ENCODE measurements at places on chromosomes 4 and X.

DNA sequence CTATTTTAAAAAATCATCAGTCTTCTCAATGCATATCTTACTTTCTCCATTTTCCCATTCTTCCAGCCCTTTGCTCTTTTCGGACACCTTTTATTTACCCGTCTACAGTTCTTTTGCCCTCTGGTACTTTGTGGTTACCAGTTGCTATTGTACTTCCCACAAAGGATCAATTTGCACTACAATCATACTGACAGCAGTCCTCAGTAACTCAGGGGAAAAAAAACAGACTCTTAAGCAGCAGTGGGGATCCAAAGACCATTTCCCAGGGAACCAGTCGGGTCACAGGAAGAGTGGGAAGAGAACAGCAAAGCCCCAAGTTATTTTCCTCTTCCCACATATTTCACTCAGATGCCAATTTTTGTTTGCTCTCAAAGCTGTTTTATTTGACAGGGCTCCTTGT is 23.1 kb downstream of the DMD start:
- no peak for DNase-seq

DNA sequence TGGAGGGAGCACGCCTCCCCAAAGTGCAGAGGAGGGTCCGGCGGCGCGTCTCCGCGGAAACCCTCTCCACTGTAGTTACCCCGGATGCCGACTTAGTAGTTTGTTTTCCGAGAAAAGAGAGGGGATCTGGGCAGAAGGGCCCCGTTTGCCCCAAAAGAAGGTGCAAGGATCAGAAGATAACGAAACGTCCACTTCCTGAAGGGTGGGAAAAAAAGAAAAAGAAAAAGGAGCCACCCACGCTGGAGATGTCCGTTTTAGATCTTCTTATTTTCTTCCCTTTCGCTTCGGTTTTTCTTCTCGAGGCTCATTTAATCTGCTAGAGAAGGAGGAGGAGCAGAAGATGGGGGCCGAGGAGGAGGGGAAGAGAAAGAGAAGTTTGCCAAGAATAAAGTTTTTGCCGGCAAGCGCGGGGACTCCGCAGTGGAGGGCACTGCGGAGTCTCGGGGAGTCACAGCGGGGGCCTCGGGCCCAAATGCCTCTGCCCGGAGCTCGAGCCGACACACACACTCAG is 517 bp downstream of the LEF1 start:
- no peak for DNase-seq

GRCh38 chrX:134542485-134542884 is 82.5 kb downstream of the HPRT1 start:
- no peak for DNase-seq

DNA sequence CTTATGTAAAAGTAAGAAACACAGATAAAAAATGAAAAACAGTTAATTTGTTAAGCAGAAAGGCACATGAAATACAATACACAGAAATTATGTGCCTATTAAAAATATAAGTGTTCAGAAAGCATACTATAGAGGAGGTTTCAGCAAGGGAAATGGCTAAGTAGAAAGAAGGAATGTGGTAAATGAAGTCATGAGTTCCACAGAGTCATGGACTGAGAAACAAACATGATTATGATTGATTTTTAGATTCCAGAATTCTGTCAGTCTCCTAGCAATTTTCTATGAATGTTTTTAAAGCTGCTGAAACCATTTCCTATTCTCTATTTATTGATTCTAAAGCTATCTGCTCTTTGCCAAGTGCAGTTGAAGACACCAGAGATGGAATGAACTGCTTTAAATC is 1398.4 kb downstream of the ARAP2 start:
- no peak for DNase-seq

GRCh38 chr4:77950203-77950602 is 87.6 kb downstream of the MRPL1 start:
- DNase-seq: no peak

- no peak for DNase-seq
These were observed 52.3 kb downstream of the CPEB2 start for GRCh38 chr4:15054541-15054940.

GRCh38 chrX:119654112-119654531 is 38.8 kb downstream of the SEPTIN6 start:
- no peak for DNase-seq

GRCh38 chr4:10762561-10762960 is 78.0 kb upstream of the CLNK start:
- no peak for DNase-seq

DNA sequence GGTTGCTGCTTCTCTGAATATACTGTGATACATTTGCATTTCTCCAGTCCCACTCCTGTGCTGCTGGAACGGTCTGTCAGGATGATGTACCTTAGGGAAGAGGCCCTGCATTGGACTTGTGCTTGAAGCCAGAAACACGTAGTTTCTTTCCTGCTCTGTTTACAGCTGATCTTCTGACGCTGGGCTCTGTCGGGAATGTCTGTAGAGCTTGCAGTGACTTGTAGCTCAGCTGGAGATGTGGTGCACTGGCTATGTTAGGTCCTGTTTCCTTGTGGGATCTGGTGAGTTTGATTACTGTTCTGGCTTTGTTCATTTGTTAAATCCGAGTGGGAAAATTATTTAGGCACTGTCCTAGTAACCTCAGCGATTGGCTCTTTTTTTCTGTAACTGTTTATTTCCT is 137.2 kb upstream of the WDR1 start:
- DNase-seq: no peak

DNA sequence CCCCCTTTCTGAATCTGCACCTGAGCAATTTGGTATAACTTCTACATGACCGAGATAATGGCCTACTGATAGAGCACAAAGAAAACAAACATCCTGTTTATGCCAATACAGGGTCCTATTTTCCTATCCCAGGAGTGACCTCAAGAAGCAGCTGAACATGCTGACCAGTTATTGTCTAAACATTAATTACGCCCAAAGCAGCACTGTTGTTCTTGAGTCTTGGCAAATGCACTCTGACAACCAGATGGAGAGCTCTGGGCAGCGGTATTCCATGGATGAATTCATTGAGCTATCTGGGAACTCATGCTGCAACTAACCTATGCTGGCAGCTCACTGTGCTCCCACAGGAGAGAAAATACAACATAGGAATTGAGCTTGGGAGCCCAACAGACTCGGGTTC is 52.6 kb downstream of the PCYT1B start:
- no peak for DNase-seq

DNA sequence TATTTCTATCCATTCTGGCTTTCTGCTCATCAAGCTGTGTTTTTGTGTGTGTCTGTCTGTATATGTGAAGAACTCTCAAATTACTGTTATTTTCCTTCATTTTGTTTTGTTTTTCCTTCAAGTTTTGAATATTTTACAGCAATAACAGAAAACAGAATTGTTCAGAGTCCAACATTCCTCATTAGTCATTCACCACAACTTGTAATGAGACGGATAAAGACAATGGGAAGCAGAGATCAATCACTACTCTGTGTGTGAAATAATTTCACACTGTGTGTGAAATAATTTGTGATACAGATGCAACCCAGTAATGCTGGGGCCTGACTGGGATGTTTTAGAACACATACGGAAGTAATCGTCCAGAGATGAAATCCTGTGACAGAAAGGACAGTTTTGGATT is 55.2 kb downstream of the HPGD start:
- DNase-seq: no peak

- DNase-seq: no peak
These were observed 15.3 kb downstream of the USP46 start for GRCh38 chr4:52643785-52644244.

GRCh38 chrX:20378233-20378920 is 111.7 kb upstream of the RPS6KA3 start:
- no peak for DNase-seq

- no peak for DNase-seq
These were observed 725.8 kb downstream of the RAPGEF2 start for GRCh38 chr4:159828687-159829086.

DNA sequence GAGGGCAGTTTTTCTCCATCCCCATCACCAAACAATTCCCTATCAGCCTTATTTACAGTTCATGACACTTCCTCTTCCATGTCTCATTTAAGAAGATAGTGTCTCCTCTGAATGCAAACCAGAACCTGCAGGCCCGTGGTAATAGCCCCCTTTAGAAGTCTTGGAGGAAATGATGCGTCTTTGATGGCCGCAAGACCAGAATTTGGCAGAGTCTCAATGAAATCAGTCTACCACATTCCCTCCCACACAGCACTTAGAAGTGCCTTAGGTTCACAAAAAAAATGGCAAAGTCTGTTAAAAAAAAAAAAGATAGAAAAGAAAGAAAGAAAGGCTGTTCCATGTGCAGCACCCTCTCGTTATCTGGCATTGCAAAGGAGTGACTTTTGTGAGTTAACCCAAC is 2.1 kb upstream of the KDR start:
- no peak for DNase-seq

GRCh38 chr4:17687237-17687857 is 72.9 kb downstream of the MED28 start:
- no peak for DNase-seq

DNA sequence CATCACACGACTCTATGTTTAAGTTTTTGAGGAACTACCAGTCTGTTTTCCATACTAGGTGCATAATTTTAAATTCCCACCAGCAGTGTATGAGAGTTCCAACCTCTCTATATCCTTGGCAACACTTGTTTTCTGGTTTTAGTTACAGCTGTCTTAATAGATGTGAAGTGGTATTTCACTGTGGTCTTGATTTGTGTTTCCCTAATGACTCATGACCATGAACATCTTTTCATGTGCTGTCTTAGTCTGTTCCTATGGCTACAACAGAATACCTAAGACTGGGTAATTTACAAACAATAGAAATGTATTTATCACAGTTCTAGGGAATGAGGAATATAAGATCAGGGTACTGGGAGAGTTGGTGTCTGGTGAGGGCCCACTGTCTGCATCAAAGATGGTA is 51.5 kb upstream of the GPR78 start:
- DNase-seq: no peak

DNA sequence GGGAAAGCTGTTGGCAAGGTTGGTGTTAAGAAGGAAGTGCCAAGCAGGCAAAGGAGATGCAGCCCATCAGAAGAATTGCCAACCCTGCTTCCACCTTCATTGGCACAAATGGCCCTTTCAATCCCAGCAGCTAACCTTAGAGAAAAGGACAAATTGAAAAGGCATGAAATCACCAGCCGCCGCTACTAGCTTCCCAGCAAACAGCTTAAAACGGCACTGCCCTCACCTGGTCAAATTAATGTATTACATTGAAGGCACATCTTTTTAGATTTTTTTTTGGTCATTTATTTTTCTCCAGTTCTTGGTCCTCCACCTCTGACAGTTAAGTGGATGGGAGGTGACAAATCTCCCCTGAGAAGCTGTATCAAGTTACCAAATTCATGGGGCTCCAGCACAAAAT is 51.0 kb upstream of the NHSL2 start:
- DNase-seq: no peak

- no peak for DNase-seq
These were observed 105.2 kb upstream of the FGF16 start for GRCh38 chrX:77342004-77342403.

DNA sequence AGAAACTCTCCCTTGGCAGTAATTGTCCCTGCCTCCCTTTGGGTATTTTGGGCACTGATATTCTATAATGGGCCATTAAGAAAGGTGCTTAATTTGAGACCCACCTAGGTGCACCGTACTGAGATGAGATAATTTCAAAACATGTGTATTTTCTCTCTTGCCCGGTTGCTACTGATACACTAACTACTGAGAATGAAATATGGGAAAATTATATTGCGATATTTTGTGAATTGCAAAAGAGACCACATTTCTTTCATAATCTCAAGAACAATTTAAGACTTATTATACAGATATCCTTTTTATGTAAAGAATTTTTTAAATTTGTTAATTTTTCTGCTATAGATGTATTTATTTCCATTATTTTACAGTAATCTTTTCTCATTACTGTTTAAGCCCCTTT is 284.9 kb downstream of the ADGRL3 start:
- no peak for DNase-seq

GRCh38 chr4:55547918-55548317 is 1.2 kb upstream of the CLOCK start:
- no peak for DNase-seq

GRCh38 chr4:187166886-187167512 is 443.3 kb upstream of the FAT1 start:
- DNase-seq: no peak

DNA sequence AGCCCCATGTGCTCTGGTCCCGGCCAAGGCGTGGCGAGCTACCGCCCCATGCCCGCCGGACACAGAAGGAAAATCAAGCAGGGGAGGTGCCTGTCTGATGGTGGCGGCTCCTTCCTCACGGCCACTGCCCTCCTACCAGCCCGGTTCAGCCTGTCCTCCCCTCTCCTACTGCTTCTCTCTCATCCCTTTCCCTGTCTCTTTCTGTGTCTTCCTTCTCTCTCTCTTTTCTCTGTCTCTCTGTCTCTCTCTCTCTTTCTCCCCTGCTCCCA is 279.1 kb downstream of the ASMT start:
- no peak for DNase-seq

GRCh38 chr4:105807496-105807895 is 87.8 kb upstream of the NPNT start:
- no peak for DNase-seq

DNA sequence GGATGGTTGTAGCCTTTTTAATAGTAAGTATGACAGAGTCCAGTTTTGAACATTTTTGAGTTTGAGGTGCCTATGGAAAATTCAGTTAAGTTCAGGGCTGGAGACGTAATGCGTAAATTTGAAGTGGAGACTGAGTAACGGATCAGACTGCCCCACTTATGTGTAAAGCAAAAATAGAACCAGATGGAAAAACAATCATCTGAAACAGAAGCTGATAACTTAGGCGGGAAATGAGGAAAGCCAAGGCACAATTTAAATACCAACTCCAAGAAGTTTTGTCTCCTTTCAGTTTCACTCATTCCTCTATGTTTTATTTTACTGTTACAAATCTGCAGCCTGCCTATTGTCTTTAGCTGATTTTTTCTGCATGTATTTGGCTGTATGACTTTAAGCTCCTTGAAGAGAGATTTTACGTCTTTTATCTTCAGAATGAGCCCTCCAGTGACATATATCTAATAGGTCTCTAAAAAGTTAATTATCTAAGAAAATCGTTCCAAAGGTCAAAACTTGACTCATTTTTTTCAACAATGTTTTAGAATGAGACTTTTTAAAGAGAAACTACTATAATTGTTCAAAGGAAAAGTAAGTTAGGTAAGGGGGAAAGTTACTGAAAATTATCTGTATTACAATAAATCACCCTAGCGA is 1.1 kb downstream of the SGCB start:
- no peak for DNase-seq

- DNase-seq: no peak
These were observed 52.2 kb upstream of the NOCT start for GRCh38 chr4:138963412-138963811.

GRCh38 chrX:20665481-20665880 is 398.8 kb upstream of the RPS6KA3 start:
- DNase-seq: no peak

DNA sequence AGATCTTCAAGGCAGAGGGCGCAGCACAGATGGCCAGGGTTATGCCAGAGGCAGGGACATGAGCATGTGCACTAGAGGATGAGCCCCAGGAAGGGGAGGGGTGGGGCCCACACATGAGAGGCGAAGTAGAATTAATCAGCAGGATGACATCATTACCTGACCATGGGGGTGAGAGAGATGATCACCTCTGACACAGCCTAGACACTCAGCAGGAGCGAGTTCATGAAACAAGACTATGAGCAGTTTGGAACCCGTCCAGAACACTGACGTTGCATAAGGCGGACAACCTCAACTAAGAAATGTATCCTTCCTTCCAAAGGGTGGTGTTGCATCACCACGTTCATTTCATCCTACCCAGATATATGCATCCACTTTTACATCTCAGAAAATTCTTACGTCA is 446.7 kb upstream of the TENM3 start:
- no peak for DNase-seq
